ENCODE measurements at places on chromosomes 16 and 17.

DNA sequence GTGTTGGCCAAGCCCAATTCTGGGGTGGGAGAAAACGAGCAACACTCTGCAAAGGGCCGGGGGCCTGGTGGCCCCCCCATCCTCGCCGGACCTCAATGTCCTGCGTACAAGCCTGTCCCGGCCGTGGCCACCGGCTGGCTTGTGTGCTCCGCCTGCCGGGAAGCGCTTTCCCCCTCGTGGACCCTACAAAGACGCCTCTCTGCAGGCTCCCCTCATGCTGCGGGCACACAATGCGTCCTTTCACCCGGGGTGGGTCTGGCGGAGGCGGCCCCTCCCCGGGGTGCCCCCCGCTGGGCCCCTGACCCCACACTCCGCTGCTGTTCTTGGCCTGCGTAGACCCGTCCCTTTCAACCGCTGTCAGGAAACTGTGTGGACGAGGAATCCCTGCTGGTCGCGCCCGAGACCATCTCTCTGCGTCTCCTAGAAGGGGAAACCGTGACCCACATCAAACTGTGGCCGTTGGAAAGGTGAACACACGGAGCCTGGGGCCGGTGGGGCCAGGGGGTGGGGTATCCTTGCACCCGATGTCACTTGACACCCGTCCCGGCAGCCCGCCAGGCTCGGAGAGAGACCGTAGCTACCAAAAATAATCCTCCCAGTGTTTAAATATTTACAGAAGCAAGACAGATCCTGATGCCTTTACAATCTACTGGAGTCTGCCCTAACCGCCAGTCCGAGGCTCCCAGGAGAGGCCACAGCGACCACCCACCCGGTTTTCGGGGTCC, 43.6 kb downstream of the TBC1D16 start:
- no peak for DNase-seq

DNA sequence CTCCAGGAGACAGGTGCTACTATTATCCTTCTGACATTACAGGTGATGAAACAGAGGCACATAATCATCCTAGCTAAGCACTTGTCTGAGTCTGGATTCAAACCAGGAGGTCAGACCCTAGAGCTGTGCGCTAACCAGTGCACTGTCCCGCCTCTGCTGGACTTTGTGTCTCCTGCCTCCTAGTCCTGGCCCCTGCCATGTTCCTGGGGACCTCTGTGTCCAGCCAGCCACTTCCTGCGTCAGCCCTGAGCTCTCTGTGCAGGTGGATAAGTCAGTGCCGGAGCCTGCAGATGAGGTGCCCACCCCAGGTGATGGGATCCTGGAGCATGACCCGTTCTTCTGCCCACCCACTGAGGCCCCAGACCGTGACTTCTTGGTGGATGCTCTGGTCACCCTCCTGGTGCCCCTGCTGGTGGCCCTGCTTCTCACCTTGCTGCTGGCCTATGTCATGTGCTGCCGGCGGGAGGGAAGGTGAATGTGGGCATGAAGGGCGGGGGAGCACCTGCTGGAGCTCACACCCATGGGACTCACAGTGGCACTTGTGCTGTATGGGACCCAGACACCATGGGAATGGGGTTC, 4.2 kb downstream of the SGCA start:
- no peak for DNase-seq

- no peak for DNase-seq
These were observed 10.8 kb downstream of the SBK1 start for GRCh38 chr16:28303132-28303531.

DNA sequence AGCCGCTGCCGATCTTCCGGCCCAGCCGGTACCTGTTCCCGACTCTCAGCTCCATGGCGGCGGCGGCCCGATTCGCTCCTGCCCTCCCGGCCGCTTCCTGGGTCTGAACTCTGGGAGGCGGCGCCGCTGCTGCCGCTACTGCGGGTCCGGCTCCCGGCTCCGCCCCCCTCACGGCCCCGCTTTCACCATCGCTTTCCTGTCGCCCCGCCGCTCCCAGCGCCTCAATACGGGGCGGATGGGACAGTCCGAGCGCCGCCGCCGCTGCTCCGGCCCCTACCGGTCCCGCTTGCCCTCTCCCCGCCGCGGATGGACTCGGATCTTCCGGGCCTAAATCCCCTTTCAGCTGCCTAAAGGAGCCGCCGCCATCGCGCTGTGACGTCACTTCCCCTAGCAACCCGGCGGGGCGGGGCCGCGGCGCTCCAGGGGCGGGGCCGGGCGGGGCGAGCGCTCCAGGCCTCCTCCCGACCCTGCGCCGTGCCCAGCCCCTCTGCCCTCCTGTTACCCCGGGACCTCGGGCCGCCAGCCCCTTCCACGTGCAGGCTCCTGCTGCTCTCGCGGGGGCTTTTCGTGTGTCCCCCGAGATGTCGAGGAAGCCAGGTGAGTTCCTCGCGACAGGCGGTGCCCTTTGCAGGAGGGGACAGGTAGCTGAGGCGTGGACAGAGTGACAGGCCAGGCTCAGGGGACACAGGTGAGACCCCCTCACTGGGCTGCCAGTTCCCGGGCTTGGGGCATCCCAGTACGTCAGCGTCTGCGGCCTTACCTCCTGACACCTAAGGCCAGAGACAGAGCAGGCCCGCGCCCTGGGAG, at the start of gene CSNK1D:
Gene CSNK1D (minus strand): TSS at position 374 of the 807 bp plus-strand sequence. CDS start 319 bp downstream, at position 55.
- DNase-seq = peak; percentile 97

DNA sequence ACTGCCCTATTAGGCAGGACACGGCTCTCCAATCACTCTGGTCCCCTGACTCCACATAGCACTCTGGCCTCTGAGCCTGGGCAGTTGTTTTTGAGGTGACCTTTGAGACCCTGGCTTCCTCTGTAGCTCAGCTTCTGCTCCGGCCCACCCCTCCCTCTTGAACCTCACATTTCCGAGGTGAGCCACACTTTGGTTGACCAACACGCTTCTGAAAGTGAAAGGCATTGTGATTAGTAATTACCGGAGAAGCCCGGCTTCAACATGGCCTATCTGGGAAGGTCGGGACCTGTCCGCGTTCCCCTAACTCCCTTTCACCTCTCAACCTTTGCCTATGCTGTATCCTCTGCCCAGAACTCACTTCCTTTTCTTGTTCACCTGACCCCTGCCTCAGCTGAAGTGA, 10.3 kb upstream of the ITGAX start:
- DNase-seq = peak; percentile 62

DNA sequence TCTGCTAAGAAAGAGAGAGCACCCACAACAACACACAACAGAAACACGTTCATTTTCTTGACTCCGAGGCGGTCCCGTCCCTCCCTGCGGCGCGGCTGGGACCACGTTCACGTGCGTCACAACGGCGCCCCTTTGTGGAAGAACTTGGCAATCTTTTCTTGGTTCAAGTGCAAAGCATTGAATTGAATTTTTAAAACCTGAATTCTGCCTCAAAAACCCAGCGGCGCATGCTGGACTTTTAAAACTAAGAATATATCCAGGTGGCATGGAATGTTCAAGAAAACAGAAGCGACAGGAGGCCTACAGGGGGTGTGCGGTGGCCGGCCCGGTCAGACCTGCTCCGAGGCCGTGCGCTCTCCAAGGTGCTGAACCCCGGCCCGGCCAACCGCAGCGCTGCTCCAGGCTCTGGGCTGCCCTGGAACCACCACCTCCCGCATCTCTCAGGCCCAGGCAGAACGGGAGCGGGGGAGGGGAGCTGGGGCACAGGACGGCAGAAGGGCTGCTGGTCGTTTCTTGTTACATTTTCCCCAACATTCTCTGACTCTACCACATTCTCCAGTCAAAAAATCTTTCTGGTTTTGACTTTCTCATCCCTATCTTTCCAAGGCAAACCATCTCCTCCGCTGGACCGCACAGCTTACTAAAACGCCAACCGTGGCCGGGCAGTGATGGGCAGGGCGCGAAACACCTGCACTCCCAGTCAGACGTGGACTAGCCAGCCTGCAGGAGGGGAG, 3.4 kb upstream of the HEXD start:
- peak; percentile 70 for DNase-seq

- DNase-seq = no peak
These were observed 3.4 kb upstream of the SPOP start for GRCh38 chr17:49681106-49681979.

DNA sequence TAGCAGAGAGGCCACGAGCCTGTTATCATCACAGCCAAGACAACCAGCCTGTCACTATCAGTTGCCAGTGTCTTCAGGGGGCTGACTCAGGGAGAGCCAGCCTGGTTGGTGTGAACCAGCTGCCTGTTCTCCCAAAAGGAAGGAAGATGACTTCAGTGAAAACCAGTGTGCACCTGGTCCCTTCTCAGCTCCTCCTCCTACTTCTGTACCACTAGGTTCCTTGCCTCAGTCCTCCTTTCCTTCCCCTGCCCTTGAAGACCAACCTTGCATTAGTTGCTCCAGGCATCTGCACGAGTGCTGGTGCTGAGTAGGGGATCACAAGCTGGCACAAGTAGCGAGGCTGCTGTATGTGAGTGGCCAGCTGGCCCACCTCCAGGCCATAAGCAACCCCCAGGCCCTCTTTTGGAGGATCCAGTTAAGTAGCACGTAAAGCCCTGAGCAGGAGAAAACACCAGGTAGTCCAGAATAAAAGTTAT, 8.5 kb downstream of the TUBG1 start:
- DNase-seq = no peak

DNA sequence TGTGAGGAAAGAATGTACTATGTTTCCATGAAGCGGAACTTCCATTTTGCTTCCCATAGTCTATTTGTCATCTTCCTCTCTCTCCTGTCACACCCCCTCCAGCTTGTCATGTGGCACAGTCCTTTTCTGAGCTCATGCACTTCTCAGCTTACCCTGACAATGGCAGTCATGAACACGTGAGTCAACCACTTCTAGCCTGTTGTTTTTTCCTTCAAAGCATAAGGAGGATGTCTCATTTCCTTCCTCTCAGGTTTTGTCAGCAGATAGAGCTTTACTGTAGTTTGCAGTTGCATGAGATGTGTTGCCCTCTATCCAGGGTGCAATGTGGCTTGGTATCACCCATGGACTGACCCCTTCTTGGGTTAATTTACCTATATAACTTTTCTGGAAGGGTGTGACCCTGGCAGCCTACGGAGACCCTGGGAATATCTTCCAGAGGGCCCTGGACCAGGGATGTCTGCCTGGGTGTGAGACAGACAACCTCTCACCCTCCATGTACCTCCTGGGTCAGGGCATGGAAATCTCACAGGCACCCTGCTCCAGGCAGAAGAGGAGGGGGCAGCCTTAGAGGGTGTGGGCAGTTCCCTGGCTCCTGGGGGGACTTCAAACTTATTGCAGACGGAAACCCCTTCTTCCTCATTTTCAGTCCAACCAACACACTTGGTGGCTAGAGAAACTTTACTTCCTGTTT, 4.0 kb upstream of the ZNF267 start:
- no peak for DNase-seq

DNA sequence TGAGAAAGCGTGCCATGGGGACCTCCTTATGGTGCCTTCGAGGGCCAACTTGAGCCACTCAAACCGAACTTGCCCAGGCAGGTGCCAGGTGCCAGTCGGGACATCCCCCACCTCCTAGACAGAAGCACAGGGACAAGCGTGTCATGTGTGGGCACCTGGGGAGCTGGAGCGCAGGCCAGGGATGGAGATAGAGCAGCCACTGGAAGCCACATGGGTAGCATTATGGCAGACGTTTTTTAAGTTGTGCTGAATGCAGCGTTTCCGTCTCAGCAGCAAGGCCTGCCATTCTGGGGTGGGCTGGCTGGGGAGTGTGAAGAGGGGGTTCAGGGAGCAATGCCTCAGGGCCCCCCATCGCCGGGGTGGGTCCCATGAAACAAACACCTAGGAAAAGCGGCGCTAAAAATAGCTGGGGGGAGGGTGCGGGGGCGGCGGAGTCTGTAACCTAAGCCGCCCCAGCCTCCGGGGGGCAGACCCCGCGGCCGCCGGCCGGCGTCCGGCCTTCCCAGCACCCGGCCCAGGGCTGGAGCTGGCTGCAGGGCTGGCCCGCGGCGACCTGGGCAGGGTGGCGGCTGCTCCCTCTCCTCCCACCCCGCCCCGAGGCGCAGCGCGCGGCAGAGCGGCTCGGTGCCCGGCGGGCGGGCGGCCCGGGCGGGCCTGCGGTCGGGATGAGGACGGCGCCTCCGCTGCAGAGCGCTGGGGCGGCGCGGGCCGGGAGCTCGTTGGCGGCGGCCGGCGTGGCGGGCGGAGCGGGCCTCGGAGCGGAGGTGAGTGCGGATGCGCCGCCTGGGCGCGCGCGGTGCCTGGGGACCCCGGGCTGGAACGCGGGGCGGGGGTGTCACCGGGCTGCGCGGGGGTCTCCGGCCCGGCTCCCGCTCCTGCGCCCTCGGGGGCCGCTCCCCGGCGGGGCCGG, at the start of gene ZNF469:
Gene ZNF469 (plus strand): TSS at position 469 of the 910 bp plus-strand sequence. CDS start 44,512 bp downstream, outside the sequence.
- no peak for DNase-seq

DNA sequence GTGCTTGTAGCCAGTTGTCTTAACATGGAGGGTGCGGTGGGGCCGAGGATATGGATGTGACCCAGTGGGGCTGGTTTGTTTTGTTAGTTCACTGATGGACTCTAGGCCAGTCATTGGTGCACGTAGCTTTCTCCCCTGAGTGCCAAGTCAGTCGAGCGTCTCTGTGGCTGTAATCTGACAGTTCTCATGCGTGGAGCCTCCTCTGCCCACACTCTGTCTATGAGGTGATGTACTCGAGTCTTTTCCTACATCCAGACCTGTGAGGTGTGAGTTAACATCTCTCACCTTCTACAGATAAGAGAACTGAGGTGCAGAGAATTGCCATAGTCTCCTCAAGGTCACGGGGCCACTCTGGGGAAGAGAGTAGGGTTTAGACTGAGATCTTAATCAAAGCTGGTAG, 90.2 kb downstream of the MARCHF10 start:
- no peak for DNase-seq
